ENCODE measurements at places on chromosomes 1 and 21.

DNA sequence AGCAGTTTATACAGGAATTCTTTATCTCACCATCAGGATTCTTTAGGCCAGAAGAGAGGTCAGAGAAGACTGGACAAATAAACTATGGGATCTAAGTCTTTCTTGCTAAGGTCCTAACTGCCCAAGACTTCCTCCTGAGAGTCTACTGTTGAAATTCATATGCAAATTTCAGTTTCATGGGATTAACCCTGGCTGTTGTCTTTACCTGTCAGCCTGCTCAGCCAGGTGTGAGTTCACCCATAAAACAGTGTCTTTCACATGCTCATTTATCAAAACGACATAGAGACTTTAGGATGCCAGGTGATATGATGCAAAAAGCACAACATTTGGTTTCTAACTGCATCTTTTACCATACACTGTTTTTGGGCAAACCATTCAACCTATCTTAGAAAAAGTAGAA is 211.0 kb downstream of the PDE4B start:
- no peak for DNase-seq

GRCh38 chr1:150576794-150577556 is 2.4 kb downstream of the MCL1 start:
- no peak for DNase-seq

DNA sequence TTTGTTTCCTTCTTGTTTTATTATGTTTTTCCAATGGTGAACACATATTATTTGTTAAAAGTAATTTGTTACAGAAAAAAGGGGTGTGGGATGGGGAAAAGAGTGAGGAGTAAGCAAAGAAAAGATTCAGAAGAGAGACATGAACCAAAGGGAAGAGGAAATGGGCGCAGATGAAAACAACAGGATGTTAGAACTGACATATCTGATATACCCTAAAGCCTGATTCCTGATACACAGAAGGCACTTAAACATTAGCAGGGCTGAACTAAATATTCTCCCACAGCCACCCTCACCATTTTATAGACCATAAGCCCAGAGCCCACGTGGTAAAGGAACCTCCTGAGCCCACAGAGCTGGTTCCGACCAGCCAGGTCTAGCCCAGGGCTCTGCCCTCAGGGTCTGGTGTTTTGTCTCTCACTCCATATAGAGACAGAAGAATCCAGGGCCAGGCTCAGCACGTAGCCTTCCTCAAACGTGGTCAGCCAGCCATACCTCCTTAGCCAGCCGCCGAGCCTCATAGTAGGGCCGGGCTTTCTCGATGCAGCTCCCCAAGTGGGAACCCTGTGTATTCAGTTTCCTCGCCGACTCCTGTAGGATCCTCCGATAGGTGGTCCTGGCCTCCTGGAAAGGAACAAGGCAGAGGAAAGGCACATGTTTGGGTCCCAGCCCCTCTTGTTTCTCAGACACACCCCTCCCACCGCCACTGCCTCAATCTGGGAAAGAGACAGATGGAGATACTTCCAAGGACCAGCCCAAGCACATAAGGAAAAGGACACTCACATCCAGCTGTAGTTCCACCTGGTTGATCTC is 9.5 kb downstream of the SH3BP5L start:
- DNase-seq: no peak

- no peak for DNase-seq
These were observed 65.6 kb upstream of the IRF2BP2 start for GRCh38 chr1:234675572-234675971.

- DNase-seq: no peak
These were observed 163.0 kb upstream of the GORAB start for GRCh38 chr1:170369000-170369399.

GRCh38 chr1:171794085-171794484 is 12.6 kb downstream of the METTL13 start:
- no peak for DNase-seq

DNA sequence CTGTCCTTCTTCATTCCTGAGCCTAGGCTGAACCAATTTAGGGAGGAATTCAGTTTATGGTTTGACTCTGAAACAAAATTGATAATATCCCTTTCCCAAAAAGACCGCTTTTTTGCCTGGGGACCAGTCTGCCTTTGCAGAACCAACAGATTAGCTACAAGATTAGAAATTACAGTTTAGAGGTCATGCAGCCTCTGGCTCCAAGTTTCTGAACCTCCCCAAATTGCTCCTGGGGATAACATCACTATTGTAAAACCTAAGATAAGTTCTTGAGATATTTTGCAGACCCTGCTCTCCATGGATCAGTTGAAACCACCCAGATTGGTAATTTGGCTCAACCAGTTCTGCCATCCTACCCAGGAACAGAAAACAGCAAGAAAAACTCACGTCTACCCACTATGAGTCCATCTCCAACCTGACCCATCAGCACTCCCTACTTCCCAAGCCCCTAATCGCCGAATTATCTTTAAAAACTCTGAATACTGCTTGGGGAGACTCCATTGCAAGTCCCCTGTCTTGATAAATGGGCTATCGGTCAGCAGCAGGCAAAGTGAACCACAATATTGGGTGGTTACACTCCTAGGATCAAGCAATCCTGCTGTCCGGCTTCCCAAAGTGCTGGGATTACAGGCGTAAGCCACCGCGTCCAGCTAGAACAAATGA is 605 bp upstream of the RABGGTB start:
- DNase-seq: no peak

- no peak for DNase-seq
These were observed 150.1 kb downstream of the PLPP3 start for GRCh38 chr1:56429288-56429687.

- DNase-seq: no peak
These were observed 24.0 kb upstream of the PADI6 start for GRCh38 chr1:17347769-17348592.

DNA sequence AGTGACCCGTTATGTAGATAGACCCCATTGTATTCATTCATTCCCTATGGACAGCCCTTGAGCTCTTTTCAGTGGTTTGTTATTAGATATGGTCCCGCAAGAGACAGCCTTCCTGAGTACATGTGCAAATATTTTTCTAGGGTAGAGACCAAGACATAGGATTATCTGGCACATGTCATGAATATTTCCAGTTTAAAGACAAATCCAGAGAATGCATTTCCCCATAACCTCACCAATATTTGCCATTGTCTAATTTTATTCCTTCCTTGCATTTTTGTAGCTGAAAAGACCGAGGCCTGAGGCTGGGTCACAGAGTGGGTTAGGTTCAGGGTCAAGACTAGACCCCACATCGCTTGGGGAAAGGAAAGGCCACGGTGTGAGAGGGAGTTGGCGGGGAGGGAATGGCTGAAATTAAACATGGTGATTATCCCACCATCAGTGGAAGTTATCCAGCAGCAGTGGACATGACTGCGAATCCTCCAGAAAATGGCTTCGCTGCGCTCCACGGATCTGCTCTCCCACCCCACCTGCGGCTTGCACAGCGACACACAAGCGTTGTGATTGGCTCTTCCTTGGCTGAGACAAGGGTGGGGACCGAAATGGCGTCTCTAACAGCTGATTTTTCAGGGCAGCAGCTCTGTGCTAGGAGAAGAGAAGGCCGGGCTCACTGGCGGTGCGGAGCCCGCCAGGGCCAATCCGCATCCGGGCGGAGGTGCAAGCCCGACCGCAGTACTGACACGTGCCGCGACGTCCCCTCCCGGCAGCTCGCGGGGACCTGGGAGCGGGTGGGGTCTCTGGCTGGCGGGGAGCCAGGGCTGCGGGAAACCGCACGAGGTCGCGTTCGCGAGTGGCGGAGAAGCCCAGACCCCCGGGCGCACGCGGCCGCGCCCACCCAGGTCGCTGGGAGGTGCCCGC is 16.1 kb upstream of the STMN1 start:
- no peak for DNase-seq

- DNase-seq: no peak
These were observed 80.7 kb downstream of the NDUFS5 start for GRCh38 chr1:39106801-39107327.

- no peak for DNase-seq
These were observed 18.7 kb upstream of the CRB1 start for GRCh38 chr1:197249324-197249723.

- no peak for DNase-seq
These were observed 118.7 kb upstream of the FOXD3 start for GRCh38 chr1:63203641-63204040.

- DNase-seq: no peak
These were observed 230.9 kb downstream of the DUSP10 start for GRCh38 chr1:221510793-221511503.

DNA sequence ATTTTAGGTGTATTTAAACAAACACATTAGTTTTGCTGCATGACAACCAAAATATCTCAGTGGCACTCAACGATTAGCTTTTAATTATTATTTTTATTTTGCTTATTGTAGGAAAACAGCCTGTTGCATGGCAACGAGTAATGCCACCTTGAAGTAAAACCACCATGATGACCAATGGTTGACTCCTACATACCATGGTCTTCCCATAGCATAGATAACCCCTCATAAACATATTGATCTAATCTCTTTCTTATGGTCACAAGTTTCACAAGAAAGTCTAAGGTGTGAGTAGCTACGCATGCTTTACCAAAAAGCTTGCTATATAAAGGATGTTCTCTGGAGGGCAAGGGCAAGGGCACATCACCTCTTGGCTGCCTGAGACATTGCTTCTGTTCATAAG is 61.5 kb upstream of the PTBP2 start:
- DNase-seq: no peak
